ENCODE measurements at places on chromosomes 1 and 21. TPM values are rescaled to one million over a fixed set of nuclear protein-coding genes. Genes with fewer than 3 reads are reported as not detected.

LCE3D gene
- total RNA-seq: not detected

- DNase-seq: no peak
These were observed 47.1 kb downstream of the ELK4 start for GRCh38 chr1:205584732-205585131.

GPR52 gene
- total RNA-seq: 4.4 TPM

DNA sequence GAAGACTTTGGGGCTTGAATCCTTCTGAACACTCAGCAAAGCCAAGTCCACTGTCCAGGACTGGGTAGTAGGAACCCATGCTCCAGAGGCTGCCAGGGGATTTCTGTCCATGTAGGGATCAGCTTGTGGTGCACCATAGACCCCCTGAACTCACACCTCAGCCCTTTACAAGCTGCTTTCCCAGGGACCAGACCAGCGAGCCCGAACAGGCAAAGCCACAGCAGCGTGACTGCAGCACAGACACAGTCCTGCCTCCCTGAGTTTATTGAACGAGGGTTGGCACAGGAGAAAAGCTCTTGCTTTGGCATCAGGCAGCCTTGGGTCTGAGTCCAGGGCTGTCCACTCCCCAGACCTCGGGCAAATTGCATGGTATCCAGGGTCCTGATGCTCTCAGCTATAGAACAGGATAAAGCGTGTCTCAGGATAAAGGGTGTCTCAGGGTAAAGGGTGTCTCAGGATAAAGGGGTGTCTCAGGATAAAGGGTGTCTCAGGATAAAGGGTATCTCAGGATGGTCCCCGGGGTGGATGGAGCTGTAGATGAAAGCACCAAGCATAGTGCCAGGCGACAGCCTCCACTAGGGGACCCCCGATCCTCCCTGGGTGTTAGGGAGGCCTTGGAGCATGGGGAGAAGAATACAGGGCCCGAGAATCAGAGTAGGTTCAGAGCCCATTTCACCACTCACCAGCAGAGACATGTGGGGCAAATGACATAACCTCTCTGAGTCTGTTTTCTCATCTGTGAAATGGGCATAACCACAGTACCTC lies 648.8 kb downstream of the NPHP4 start:
- no peak for DNase-seq

- DNase-seq: no peak
These were observed 94.7 kb downstream of the PLA2G4A start for GRCh38 chr1:186923486-186923885.

DNA sequence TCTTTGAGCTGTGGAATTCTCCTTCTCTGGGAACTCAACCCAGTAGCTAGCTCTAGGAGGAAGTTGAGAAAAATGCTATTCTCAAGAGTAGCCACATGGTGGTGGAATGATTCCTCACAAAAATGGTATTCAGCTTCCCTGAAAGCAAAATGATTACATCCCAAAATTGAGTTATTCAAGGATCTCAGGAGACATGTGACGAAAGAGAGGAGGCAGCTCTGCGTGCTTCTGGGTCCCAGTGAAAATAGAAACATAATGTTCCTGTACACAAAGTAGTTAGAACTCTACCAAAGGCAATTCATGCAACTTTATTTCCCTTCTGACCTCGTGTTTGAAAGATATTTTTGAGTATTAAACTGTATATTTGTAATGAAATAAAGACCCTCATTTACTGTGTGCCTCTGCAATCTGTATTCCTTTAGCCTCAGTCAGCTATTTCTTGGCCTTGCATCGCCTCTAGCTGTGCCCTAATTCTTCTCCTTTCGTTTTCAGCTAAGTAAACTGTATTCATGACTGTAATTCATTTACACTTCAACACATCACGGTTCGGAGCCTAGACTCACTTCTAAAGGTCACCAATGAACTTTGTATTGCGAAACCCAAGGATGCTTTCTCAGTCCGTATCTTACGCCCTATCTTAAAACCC lies 167.3 kb downstream of the FASLG start:
- DNase-seq: peak; percentile 40

- no peak for DNase-seq
These were observed 49.2 kb upstream of the ATP5PO start for GRCh38 chr21:33964706-33965325.

FRRS1 gene
- total RNA-seq: 23.2 TPM

DNA sequence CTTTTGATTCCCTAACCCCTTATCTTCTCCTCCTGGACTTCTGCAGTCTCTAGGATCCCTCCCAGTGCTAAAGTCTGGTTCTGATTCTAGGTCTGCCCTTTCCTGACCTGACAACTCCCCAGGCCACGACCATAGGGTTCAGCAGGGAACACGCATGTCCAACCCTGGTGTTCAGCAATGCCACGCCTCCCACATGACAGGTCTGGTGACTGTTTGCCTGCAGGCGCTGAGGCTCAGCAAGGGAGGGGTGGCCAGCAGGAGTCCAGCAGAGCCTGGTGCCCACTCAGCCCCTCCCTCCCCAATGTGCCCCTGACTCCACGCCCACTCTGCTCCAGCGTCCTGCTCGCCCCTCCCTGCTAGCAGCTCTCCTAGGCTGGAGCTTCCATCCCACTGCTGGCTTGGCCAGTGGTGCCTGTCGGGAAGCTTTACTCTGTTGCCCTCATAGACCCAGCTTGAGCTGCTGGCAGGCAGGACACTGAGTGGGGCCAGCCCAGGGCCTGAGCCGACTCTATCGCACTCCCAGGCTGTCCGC lies 17.3 kb downstream of the SLC9A1 start:
- no peak for DNase-seq

TRIM17 gene
- total RNA-seq: 1.9 TPM

GRCh38 chr1:25477448-25478034 lies 46.8 kb downstream of the MACO1 start:
- DNase-seq: no peak

DNA sequence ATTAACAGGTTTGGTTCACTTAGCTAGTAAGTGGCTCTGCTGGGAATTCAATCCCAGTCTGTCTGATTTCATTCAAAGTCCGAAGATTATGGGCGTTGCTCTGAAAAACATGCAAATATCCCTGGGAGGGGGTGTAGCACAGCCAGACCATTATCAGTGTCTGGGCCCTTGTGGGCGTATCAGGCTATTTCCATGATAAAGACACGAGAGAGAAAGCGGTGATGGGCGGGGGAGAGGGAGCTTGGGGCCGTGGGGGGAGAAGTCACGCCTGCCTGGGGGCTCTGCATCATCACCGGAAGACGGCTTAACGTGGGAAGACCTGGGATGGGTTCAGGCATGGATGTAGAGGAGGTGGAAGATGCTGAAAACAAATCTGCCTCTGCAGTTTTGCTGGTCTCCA lies 25.8 kb downstream of the IL6R start:
- no peak for DNase-seq

GRCh38 chr1:16111771-16112595 lies 38.5 kb upstream of the FAM131C start:
- DNase-seq: no peak

DNA sequence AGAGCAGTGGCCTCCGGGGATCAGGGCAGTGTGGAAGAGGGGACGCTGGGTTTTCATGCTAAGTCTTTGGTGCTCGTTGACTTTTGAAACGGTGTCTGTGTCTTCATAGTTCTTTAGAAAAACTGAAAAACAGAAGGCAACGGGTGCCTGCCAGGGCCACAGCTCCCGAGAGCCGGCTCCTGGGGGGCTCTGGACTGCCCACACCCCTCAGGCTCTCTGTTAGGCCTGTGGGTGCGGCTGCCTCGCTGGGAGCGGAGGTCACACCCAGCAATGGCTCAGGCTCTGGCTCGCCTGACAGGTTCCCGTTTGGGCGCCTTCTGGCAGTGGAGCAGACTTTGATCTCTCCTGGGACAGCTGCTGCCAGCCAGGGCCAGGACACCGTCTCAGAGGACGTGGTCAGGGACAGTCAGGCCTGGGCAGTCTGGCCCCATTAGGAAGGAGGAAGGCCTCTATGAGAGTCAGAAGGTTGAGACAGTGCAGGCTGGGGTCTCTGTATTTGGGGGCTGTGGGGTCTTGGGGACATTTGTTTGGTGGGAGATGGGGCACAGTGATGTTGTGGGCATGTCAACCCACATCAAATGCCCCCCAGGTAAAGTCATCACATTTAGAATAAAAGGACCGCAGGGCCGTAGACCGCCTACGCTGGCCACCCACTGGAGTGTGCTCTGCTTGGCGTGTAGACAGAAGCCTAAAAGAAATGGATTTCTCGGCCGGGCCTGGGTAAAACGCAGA lies 5.6 kb downstream of the ARHGEF16 start:
- no peak for DNase-seq

GRCh38 chr1:88618331-88618730 lies 65.7 kb upstream of the PKN2 start:
- DNase-seq: no peak

- no peak for DNase-seq
These were observed 104.8 kb upstream of the C1orf174 start for GRCh38 chr1:4004635-4005430.

GRCh38 chr1:17078991-17079868 lies 25.4 kb upstream of the SDHB start:
- no peak for DNase-seq

GRCh38 chr1:39524171-39524570 lies 32.7 kb downstream of the BMP8A start:
- no peak for DNase-seq

MFAP2 gene
- 33.3 TPM for total RNA-seq

OR6K3 gene
- not detected for total RNA-seq

SPRR2B gene
- total RNA-seq: not detected

- no peak for DNase-seq
These were observed 43.1 kb downstream of the OPTC start for GRCh38 chr1:203536980-203537455.

GUCA2B gene
- total RNA-seq: not detected

DNA sequence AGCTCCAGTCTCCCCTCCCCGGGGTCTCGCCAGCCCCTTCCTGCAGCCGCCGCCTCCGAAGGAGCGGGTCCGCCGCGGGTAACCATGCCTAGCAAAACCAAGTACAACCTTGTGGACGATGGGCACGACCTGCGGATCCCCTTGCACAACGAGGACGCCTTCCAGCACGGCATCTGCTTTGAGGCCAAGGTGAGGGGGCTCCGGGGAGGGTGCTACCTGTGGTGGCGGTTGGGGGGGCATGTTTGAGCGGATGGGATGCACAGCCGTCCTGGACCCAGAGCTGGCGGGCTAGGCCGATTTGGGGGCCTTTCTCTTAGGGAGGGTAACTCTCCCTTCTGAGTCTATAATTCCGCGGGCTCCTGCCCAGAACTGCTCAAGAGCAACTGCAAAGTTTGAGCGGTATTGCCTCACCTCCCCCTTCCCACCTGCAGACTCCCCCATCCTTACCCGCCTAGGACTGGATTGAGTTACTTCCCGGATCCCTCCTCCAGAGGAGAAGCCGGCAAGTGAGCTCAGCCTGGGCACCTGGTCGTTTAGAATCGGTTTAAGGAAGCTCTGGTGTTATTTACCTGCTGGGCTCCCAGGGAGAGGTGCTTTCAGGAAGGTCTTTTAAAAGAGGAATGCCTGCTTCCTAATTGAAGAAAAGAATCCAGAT lies 730 bp downstream of the NOS1AP start:
- no peak for DNase-seq

DNA sequence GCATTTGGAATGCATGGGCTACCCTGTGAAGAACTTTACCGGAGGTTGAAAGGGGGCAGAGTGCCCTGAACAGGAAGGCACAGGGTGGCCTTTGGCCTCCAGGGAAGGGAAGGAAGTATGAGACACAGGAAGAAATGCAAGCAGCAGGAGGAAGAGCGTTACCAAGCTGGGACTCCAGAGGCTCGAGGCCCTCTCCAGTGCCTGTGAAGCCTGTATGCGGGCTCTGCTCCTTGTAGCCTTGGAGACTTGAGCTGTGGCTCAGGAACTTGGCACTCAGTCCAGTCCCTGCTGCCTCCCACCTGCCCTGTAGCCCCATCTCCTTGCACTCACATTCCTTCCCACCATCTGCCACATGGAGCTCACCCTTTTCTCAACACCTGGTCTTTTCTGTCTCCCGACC lies 33.5 kb upstream of the RNF19B start:
- DNase-seq: no peak

- DNase-seq: no peak
These were observed 4.9 kb downstream of the LBR start for GRCh38 chr1:225422795-225423517.

NEXN gene
- total RNA-seq: 34.0 TPM

GRCh38 chr1:58409890-58410289 lies 136.6 kb downstream of the OMA1 start:
- DNase-seq: peak; percentile 43

DNA sequence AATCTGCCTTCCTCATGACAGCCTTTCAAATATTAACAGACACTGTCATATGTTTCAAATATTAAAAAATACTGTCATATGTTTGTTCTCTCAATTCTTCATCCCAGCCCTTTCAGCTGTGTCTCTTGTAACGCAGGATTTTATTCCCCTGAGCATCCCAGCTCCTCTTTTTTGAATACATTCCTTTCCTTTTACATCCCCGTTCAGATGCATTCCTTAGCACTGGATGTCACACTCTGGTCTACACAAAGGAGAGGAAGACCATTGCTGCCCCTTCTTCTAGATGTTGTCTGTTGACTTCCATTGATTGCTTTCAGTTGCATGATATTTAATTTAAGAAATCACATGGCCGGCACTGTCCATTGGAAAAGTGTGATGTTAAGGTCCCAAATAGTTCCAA lies 117.4 kb upstream of the PAXBP1 start:
- DNase-seq: no peak

DNA sequence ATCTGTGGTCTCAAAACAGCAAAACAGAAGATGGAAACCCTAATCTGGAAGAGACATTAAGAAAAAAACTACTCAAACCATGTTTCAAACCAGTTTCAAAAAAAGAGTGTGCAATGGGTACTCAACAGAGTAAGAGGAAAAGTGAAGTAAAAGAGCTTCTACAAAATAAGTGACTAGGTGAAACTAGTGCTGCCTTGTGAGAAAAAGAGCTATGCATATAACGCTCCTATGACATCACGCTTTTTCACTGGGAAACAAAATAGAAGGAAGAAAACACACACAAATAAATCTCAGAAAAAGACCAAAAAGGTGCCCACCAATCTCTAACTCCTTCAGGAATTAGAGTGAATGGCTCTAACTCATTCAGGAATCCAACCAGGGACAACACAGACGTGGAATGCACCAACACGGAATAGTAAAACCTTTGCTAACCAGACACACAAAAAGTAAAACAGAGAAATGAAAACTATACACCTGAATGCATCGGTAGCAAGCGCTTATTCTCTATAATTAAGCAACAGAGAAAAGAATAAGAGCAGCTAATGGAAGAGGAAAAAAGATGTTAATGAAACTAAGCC lies 1.3 kb downstream of the FOXJ3 start:
- no peak for DNase-seq

DNA sequence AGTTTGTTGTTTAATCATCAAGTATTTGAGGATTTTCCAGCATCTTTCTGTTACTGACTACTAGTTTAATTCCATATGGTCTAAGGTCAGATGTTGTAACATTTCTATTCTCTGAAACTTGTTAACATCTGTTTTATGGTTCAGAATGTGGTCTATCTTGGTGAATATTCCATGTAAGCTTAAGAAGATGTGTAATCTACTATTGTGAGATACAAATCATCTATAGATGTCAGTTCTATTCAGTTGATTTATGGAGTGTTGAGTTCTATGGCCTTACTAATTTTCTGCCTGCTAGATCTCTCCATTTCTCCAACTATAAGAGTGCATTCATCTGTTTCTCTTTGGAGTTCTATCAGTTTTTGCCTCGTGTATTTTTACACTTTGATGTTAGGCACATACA lies 31.5 kb downstream of the WARS2 start:
- DNase-seq: no peak

- no peak for DNase-seq
These were observed at the start of gene IL12RB2 for GRCh38 chr1:67307251-67308060. IL12RB2 (plus strand) TSS chr1:67307873; CDS start chr1:67320369, 12,496 bp downstream.

Measured in urinary bladder (tissue), 4 donors.